ENCODE measurements at places on chromosomes 5 and 9. TPM values are rescaled to one million over a fixed set of nuclear protein-coding genes. Genes with fewer than 3 reads are reported as not detected.

The ZNF300 gene
- total RNA-seq: 2.7 TPM

DNA sequence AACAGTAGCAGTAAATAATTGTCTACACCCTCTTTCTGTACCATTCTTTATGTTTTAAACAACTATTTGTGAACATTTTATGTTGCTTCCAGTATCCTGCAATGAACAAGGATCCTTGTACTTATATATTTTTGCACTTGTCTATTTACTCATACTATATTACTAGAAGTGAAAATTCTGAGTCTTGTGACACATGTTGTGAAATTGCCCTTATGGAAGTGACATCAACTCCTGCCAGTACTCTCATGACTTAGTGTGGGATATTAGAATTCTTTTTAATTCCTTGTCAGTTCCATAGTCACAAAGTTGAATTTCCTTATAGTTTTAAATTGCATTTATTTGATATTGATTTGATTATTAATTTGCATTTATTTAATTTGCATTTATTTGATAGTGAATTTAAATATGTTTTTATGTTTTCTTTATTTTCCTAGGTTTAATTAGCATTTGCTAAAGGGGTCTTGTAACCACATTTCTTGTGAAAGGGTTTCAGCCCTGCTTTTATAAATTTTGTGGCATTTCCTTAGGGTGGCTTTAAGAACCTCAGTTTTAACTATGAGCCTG is 27.7 kb downstream of the PARP8 start:
- no peak for DNase-seq

- DNase-seq: no peak
Observed at GRCh38 chr5:179243333-179243732, 101.9 kb downstream of the ADAMTS2 start.

GRCh38 chr5:55344392-55344992 is 36.7 kb downstream of the MTREX start:
- DNase-seq: peak; percentile 77

GRCh38 chr5:110478895-110479294 is 247.6 kb downstream of the TMEM232 start:
- DNase-seq: no peak

GRCh38 chr5:181173420-181174342 is 26.3 kb downstream of the OR2V2 start:
- peak; percentile 60 for DNase-seq

The SPATA31A3 gene
- not detected for total RNA-seq

DNA sequence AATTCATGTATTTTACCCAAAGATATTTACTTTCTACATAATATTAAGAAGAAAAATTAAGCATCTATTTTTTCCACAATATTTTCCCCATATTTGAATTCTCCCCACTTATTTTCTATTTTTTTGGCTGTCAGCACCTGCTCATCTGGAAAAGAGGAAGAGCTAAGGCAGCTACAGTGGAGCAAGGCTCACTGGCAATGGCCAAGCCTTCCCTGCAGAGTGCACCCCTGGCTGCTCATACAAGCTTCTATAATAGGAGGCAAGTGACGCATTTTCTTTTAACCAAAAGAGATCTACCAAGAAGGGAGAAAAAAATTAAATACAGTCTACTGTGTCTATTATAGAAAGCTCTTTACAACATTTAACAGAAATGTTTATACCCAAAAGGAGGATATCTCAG is 72.5 kb downstream of the AUH start:
- no peak for DNase-seq

DNA sequence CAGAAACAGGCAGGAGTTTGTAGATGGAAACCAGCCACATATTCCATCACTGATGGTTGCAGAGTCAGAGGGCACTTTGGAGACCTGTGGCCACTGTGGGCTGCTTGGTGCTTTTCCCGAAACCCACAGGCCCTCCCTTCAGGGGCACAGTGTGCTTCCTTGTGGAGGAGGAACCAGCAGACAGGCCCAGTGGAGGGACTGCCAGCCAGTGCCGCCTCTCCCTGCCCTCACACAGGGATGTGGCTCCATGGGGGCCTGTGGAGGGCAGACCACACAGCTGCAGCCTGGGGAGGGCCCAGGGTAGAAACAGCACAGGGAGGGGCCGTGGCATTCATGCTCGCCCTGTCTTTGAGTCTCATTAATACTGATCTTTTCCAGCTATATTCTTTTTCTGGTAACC is 35.2 kb downstream of the CEP72 start:
- DNase-seq: peak; percentile 12

DNA sequence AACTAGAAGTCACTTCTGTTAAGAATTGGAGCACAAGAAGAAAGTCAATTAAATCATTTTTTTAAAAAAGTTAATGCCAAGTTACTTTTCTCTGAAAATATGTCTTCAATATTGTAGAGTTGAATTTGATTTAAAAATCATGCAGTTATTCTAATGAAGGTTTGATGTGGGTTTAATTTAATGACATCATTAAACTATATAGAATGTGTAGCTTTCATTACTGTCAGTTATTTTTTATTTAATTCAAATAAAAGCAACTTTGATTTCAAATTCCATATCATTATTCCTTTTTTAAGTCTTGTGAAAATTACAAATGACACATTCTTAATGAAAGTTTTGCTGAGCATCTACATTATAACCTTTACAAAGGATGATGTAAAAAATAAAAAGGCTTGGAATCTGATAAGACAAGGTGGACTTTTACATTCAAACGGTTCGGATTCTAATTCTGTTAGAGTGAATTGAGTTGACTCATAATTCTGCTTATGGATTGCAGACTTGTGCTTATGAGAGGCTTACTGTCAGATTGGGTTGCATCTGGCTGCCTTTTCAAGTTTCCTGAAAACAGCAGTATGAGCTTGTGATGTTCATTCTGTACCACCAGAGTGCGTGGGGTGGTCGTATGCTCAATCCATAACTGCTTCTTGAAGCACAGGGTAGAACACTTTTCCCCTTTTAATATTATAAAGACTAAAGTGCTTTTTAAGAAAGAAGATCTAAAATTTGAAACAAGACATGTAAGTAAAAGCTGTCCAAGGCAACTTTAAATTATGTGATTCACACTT is 253.0 kb upstream of the ARRDC3 start:
- no peak for DNase-seq

DNA sequence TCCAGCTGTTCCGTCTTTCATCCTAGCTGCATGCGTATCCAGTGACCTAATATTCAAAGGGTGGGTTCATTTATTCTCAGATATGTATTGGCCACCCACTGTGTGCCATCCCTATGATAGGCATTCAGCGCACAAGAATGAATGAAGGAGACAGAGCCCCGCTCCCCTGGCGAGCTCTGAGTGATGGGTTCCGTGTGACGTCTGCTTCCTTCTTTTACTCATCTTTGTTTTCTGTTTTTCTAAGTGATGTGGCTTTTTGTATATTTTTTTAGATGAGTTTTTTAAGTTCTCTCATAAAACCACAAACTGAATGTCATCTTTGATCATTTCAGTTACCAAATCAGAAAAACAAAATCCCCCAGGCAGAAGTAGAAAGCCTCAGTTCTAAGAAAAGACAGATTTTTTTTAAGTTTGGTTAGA is 168.3 kb upstream of the OTULINL start:
- no peak for DNase-seq

DNA sequence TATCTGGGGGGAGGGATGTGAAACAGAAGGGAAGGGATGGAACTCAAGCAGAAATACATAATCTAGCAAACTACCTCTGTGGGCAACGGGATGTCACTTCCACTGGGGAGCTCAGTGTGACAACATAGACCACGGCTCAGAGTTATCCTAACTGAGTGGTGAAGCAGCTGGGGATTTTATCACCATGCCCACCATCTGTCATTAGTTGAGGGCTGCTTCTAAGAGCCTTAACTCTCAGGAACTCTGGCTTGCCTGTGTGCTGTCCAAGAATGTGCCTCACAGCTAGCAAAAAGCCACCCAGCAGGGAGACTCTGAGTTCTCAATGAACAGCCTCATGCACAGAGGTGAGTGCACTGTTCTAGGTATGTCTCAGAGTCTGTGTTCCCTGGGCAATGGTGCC is 90.6 kb upstream of the CXCL14 start:
- no peak for DNase-seq

DNA sequence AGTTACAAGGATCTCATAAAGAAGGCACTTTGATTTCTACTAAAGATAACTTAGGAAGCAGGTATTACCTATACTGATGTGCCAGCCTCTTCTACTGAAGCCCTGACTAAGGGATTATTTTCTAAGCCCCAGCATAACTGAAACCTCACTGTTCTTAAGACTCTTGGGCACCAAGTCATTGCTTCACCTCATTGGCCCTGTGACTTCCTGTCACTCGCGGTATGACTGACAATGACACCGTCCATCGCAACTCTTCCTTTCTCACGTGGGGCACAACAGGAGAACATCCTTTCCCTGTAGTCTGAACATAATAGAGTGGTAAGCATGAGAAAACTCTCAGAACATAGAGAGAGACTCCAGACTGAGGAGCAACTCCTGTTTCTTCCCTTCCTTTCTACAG is 6.4 kb downstream of the OR2V2 start:
- no peak for DNase-seq
